Lower lobe of right lung (tissue), 2 donors: ENCODE measurements at places on chromosomes 7 and 10. TPM values are rescaled to one million over a fixed set of nuclear protein-coding genes. Genes with fewer than 3 reads are reported as not detected.

CTAGE6 gene
- 0.44 TPM for total RNA-seq

MEST gene
- 34.7 TPM for total RNA-seq

FOXP2 gene
- 10.1 TPM for total RNA-seq

FAM180A gene
- 3.0 TPM for total RNA-seq

PRKCQ gene
- 8.1 TPM for total RNA-seq

ANKRD7 gene
- not detected for total RNA-seq

RGS10 gene
- 47.3 TPM for total RNA-seq

GSTK1 gene
- total RNA-seq: 152 TPM

DNA sequence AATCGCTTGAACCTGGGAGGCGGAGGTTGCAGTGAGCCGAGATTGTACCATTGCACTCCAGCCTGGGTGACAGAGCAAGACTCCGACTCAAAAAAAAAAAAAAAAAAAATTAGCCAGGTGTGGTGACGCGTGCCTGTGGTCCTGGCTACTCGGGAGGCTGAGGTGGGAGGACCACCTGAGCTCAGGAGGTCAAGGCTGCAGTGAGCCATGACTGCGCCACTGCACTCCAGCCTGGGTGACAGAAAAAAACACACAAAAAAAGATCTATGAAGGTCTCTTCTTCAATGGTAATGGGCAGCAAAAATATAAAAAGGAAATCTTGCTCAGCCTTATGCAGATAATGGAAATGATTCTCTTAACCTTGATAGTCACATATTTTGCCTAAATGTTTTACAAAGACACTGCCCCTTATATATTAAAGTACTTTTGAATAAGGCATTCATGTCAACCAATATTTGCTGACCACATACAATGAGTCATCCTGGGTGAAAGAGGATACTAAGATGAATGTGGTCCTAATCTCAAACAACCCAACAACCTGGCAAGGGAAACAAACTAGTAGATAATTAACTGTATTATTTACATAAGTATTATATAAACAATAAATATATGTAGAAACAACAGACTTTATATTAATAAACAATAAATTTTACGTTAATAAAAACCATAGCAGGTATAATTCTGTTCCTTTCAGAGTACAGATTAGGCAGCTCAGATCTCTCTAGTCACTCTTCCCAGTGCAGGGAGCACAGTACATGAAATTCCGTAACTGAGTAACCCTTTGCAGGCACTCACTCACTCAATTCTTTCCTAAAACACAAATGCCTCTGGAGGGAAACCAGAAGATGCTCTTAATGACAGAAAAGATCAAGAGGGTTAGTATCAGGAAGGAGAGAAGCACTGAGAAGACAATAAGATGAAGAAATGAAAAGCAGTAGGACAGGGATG is 8.1 kb downstream of the TOMM7 start:
- H3K36me3 ChIP-seq: peaks cover 77% of the 10 kb centered on the region
- peaks cover 4% of the 10 kb centered on the region for H3K4me1 ChIP-seq
- no peak overlapping the region for H3K4me3 ChIP-seq
- no peak for DNase-seq
- H3K27ac ChIP-seq: no peak overlapping the region

DNA sequence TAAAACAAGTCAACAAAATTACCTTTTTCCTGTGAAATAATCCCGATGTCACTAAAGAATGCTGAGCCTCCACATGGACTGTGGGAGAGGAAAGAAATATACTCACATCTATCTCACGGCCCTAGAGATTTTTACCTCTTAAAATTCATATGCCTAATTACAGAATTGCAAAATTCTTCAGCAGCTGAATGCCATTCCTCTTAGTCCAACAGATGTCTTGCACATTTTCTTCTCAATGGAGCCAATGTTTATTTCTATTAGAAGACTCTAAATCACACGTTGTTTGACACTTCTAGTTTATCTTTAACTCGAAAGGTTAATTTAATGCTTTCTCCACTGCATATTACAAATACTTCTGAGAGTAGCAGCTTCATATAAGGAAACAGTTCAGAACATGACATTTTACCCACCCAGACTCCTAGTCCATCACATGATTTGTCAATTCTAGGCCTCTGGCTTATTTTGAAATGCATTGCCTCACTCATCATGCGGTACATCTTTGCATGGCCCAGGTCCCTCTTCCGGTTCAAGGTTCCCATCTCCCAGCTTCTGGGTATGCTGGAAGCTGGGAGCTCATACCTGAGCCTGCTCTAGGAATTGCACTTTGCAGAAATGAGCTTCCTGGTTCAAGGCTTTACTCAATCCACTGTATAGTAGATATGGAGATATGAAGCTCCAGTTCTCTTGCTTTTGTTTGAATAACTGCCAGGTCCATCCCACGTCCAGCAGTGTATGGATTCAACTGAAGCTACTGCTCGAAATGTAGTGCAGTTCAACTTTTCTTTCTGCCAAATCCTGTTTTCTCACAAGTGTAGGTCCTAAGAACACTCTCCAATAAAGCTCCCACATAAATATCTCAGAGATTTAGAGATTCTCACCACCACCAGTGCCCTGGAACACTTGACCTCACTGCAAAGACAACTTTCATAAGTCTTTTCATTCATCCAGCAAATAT is 306.2 kb downstream of the GPR37 start:
- H3K4me3 ChIP-seq: no peak overlapping the region
- no peak overlapping the region for H3K27ac ChIP-seq
- H3K27me3 ChIP-seq: no peaks in the 10 kb centered on the region
- H3K36me3 ChIP-seq: no peaks in the 10 kb centered on the region

DNA sequence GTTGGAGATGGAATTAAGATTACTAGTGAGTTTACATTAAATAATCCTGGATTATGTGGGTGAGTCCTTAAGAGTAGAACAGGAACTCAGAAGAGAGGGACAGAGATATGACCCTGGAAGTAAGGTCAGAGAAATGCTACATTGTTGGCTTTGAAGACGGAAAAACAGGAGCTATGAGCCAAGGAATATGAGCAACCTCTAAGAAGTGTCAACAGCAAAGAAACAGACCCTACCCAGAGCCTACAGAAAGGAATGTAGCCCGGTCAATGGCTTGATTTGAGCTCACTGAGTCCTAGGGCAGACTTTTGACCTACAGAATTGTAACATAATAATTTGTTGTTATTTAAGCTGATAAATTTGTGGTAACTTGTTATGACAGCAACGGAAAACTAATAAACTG is 304.9 kb downstream of the IPMK start:
- no peak overlapping the region for H3K27ac ChIP-seq
- no peaks in the 10 kb centered on the region for H3K27me3 ChIP-seq
- no peaks in the 10 kb centered on the region for H3K4me1 ChIP-seq
- DNase-seq: no peak
- H3K4me3 ChIP-seq: no peak overlapping the region
- H3K36me3 ChIP-seq: no peaks in the 10 kb centered on the region

DNA sequence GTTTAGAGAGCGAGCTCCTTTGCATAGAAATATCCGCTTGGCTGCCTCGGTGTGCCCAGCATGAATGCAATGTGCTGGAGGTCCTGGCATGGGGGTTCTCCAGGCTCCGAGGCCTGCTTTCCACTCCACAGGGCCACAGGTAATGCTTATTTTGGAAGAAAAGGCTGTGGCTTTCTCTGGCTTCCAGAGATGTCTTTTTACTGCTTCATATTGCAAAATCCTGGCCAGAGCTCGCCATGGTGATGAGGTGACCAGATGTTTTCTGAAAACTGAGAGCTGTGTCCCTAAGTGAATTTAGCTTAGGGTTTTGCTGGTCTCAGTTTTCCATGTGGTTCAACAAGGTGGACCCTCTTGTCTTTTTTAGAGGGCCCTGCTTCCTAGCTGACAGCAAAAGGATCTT is 65.2 kb downstream of the BMPER start:
- no peaks in the 10 kb centered on the region for H3K27me3 ChIP-seq
- no peaks in the 10 kb centered on the region for H3K36me3 ChIP-seq
- H3K4me3 ChIP-seq: no peak overlapping the region
- no peaks in the 10 kb centered on the region for H3K4me1 ChIP-seq

GRCh38 chr10:127553417-127553816 is 4.3 kb downstream of the NPS start:
- peaks cover 5% of the 10 kb centered on the region for H3K27me3 ChIP-seq
- H3K27ac ChIP-seq: no peak overlapping the region
- no peaks in the 10 kb centered on the region for H3K36me3 ChIP-seq
- no peaks in the 10 kb centered on the region for H3K4me1 ChIP-seq
- no peak overlapping the region for H3K4me3 ChIP-seq

DNA sequence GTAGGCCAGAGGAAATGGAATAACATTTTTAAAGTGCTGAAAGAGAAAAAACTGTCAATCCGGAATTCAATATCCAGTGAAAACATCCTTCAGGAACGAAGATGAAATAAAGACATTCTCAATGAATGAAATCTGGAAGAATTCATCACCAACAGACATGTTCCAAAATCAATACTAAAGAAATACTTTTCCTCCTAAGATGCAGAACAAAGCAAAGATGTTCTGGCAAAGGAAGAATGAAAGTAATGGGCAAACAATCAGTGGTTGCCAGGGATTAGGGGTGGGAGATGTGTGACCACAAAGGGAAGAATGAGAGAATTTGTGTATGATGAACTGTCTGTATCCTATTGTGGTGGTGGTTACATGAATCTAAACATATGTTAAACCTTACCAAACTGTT is 52.8 kb upstream of the EEPD1 start:
- no peak overlapping the region for H3K4me3 ChIP-seq
- no peaks in the 10 kb centered on the region for H3K36me3 ChIP-seq
- H3K27me3 ChIP-seq: no peaks in the 10 kb centered on the region
- no peaks in the 10 kb centered on the region for H3K4me1 ChIP-seq

DNA sequence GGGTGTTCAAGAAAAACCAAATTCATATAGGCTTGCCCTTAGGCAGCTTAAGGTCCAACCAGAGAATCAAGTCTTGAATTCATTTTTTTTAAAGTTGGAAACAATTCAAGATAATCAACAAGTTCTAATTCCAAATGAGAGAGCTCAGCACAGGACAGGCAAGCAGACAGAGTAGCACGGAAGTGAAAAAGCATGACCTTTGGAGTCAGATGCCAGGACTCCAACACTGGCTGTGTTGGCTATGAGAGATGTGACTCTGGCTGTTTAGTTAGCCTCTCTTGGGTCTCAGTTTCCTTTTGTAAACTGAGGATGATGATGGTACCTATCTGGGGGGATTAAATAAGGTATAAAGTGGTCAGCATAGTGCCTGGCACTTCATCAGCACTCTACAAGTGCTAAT is 49.3 kb downstream of the FBXW4 start:
- peaks cover 58% of the 10 kb centered on the region for H3K36me3 ChIP-seq
- no peaks in the 10 kb centered on the region for H3K27me3 ChIP-seq
- H3K4me1 ChIP-seq: no peaks in the 10 kb centered on the region
- no peak overlapping the region for H3K27ac ChIP-seq

- no peak overlapping the region for H3K4me3 ChIP-seq
- H3K27me3 ChIP-seq: no peaks in the 10 kb centered on the region
- no peaks in the 10 kb centered on the region for H3K36me3 ChIP-seq
- DNase-seq: no peak
- no peaks in the 10 kb centered on the region for H3K4me1 ChIP-seq
- no peak overlapping the region for H3K27ac ChIP-seq
These were observed 183.2 kb downstream of the PRPF18 start for GRCh38 chr10:13769946-13770345.

DNA sequence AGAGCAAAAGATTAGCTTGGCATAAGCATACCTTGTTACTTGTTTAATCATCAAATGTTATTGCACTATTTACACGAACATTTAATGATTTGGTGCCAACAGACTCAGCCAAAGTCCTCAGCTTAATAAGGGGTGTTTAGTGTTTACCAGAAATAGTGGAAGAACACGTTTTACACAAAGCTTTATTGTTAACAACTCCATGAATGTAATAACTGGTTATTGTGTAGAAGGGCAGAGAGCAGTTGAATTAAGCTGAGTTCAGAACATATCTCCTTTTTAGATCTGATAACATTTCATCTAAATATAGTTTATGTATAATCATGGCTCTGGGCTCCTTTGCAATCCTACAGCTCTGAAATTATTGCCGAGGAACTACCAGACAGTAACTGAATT is 99.1 kb downstream of the CABCOCO1 start:
- no peak overlapping the region for H3K27ac ChIP-seq
- DNase-seq: no peak
- H3K36me3 ChIP-seq: no peaks in the 10 kb centered on the region
- no peaks in the 10 kb centered on the region for H3K27me3 ChIP-seq

- H3K27ac ChIP-seq: no peak overlapping the region
- peaks cover 72% of the 10 kb centered on the region for H3K36me3 ChIP-seq
These were observed 8.7 kb downstream of the TMEM209 start for GRCh38 chr7:130196476-130196875.

DNA sequence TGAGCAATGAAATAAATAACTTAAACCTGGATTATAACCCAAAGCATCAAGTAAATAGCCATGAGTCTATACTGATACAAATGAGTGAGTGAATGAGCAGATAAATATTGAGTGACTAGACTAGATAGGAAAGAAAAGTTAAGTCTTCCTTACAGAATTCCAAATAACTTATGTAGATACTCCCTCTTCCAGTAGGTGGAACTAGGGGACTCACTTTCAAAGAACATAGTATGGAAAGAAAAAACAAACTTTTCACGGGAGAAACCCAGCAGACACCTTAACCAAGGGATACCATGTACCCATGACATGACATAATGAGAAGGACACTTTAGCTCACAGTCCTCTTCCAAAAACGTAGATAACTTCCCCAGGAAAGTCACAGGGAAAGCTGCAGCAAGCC is 32.2 kb downstream of the CSGALNACT2 start:
- H3K4me3 ChIP-seq: no peak overlapping the region
- peaks cover 28% of the 10 kb centered on the region for H3K36me3 ChIP-seq
- peak overlapping the region; percentile 37 for H3K27ac ChIP-seq

DNA sequence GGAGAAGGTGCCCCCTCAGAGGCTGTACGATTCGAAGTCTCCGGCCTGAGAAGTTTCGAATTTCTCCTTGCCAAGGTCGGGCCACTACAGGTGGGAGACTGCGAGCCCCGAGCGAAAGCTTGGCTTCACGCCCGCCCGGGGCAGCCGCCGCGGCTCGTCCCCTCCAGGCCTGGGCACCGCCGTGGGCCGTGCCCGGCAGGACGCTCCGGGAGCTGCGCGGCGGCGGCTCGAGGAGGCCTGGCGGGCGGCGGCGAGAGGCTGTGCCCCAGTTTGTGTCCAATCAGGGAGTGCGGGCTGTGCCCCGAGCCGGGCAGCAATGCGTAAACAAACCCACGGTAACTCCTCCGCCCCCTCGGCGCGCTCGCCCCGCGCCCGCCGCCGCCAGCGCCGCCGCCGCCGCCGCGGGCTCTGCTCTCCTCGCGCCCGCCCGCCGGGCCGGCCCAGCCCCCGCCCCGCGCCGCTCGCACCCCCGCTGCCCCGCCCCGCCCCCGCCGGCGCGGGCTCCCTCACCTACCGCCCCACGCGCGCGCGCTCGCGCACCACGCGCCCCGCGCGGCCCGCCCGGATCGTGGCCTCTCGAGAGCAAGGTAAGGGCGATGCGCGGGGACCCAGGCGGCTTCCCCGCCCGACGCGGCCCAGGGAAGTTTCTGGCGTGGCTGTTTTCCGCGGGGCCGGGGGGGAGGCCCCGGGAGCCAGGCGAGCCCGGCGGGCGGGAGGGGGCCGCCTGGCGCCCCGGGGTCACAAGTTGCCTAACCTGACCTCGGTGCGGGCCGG is 57.8 kb upstream of the PCGF5 start:
- DNase-seq: peak; percentile 89
- H3K4me3 ChIP-seq: peak overlapping the region; percentile 81
- H3K4me1 ChIP-seq: peaks cover 7% of the 10 kb centered on the region
- H3K27ac ChIP-seq: peak overlapping the region; percentile 96
- no peaks in the 10 kb centered on the region for H3K27me3 ChIP-seq
- H3K36me3 ChIP-seq: no peaks in the 10 kb centered on the region

- H3K27me3 ChIP-seq: no peaks in the 10 kb centered on the region
- DNase-seq: no peak
- H3K4me3 ChIP-seq: no peak overlapping the region
- H3K4me1 ChIP-seq: no peaks in the 10 kb centered on the region
- no peak overlapping the region for H3K27ac ChIP-seq
These were observed 63.3 kb downstream of the ZNF777 start for GRCh38 chr7:149397470-149398043.

- H3K27me3 ChIP-seq: no peaks in the 10 kb centered on the region
- H3K4me1 ChIP-seq: peaks cover 2% of the 10 kb centered on the region
- no peaks in the 10 kb centered on the region for H3K36me3 ChIP-seq
These were observed 26.5 kb upstream of the SPOCK2 start for GRCh38 chr10:72114706-72115450.
